Activated naive CD4-positive, alpha-beta T cell treated with anti-CD3 and anti-CD28 coated beads for 36 hours (primary cell): ENCODE measurements at places on chromosomes 1 and 21. TPM values are rescaled to one million over a fixed set of nuclear protein-coding genes. Genes with fewer than 3 reads are reported as not detected.

The HMCN1 gene
- total RNA-seq, result 0.12 TPM

The VWA5B1 gene
- total RNA-seq, result not detected

The LCE1C gene
- not detected for total RNA-seq

The GSTM5 gene
- not detected for total RNA-seq

The ST6GALNAC3 gene
- total RNA-seq, result 2.5 TPM

The CCDC185 gene
- total RNA-seq, result not detected

The FAM43B gene
- total RNA-seq, result not detected

The LRRC39 gene
- total RNA-seq, result 0.36 TPM

The AADACL3 gene
- not detected for total RNA-seq

The AKR7A3 gene
- 0.19 TPM for total RNA-seq

The TMCO4 gene
- total RNA-seq, result 15.4 TPM

The MPZL1 gene
- 28.1 TPM for total RNA-seq

The TSNAX gene
- 25.7 TPM for total RNA-seq

The EPHA2 gene
- total RNA-seq, result 0.29 TPM

The LAMC1 gene
- total RNA-seq, result 0.10 TPM

The KISS1 gene
- total RNA-seq, result not detected

The PLPP3 gene
- total RNA-seq, result not detected

The LRRC3 gene
- total RNA-seq, result 2.8 TPM

The GPATCH2 gene
- 4.8 TPM for total RNA-seq

The GNAT2 gene
- total RNA-seq, result 0.50 TPM

The OR2G6 gene
- total RNA-seq, result not detected

The MPZ gene
- total RNA-seq, result 5.9 TPM
